ENCODE measurements at places on chromosomes 3 and 15. TPM values are rescaled to one million over a fixed set of nuclear protein-coding genes. Genes with fewer than 3 reads are reported as not detected.

- no peak overlapping the region for H3K27ac ChIP-seq
- no peaks in the 10 kb centered on the region for H3K27me3 ChIP-seq
- no peak overlapping the region for H3K4me3 ChIP-seq
- H3K36me3 ChIP-seq = peaks cover 21% of the 10 kb centered on the region
Observed at GRCh38 chr15:90018216-90018831, 17.2 kb downstream of the ZNF710 start.

GRCh38 chr15:65384505-65384894 is 6.7 kb upstream of the IGDCC3 start:
- H3K4me1 ChIP-seq = peaks cover 13% of the 10 kb centered on the region
- no peaks in the 10 kb centered on the region for H3K36me3 ChIP-seq
- H3K27ac ChIP-seq = peak overlapping the region; percentile 92
- peak overlapping the region; percentile 96 for H3K4me3 ChIP-seq
- DNase-seq = no peak

Gene KPNA4
- total RNA-seq = 72.5 TPM

DNA sequence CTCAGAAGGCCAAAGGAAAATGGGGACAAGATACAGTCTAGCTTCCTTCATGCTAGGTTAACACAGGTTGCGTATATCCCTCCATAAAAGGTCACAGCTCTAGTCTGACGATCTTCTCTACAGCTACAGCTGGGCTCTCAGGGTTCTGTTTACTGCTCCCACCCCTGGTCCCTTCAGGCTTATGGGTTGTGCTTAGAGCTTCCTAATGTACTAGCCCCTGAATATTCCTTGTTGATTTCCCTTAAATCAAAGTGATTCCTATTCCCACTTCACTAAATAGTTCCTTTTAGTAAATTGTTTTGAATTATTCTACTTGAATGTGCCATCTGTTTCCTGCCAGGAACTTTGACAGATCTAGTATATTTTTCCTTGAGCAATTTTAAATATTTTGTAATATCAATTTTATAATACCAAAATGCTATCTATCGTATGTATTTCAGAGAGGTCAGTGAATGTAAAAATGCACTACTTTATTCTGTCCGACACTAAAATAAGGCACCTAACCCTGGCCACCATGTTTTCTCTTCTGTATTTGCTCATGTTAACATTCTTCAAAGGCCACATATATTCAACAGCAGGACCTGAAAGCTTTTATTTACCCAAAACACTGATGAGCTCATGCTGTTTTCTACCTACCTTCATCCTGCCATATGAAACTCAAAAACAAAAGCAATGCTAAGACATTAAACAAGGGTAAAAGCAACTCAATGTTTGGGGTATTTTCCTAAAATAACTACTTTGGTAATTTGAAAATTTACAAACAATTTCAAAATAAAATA is 92.8 kb upstream of the TGFBR2 start:
- H3K36me3 ChIP-seq = no peaks in the 10 kb centered on the region
- no peak overlapping the region for H3K27ac ChIP-seq
- no peak overlapping the region for H3K4me3 ChIP-seq
- peaks cover 17% of the 10 kb centered on the region for H3K4me1 ChIP-seq
- DNase-seq = no peak

DNA sequence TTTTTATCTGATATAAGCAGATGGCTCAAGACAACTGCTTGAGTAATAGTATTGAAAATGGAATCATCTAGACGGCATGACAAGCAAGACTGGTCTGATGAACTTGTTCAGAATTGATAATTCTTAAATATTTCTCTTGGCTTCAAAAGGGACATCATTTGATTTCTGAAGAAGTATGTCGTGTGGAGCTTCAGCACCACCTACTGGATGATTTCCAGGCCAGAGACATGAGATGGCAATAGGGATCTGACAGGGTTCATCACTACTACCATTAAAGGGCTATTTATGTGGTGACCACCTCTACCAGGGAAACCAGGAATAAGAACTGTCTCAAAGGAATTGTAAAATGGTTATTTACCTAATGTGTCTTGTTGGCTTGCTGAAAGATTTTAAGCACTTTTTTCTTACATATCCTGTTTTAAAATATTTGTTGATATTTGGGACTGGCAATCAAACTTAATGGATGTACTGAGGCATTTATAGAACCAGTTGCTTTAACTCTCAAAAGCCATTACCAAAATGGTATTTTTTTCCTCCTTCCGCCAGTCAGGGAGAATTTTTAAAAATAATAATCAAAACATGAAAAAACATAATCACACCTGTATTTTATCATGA is 99.5 kb upstream of the FAM98B start:
- H3K36me3 ChIP-seq = no peaks in the 10 kb centered on the region
- peaks cover 14% of the 10 kb centered on the region for H3K27me3 ChIP-seq
- H3K27ac ChIP-seq = no peak overlapping the region
- no peak overlapping the region for H3K4me3 ChIP-seq

DNA sequence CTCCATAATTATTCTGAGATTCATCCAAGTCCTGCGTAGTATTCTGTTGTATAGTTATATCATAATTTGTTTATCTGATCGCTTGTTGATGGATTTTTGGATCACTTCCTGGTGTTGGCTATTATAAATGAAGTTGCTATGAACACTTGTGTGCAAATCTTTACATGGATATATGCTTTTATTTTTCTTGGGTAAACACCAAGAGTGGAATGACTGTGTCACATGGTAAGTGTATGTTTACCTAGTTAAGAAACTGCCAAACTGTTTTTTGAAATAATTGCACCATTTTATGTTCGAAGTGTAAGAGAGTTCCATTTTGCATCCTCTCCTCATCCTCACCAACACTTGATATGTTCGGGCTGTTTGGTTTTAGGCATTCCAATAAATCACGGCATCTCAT is 360.4 kb upstream of the FRG2C start:
- H3K36me3 ChIP-seq = no peaks in the 10 kb centered on the region
- H3K4me3 ChIP-seq = no peak overlapping the region
- no peak for DNase-seq
- no peaks in the 10 kb centered on the region for H3K27me3 ChIP-seq
- no peaks in the 10 kb centered on the region for H3K4me1 ChIP-seq

DNA sequence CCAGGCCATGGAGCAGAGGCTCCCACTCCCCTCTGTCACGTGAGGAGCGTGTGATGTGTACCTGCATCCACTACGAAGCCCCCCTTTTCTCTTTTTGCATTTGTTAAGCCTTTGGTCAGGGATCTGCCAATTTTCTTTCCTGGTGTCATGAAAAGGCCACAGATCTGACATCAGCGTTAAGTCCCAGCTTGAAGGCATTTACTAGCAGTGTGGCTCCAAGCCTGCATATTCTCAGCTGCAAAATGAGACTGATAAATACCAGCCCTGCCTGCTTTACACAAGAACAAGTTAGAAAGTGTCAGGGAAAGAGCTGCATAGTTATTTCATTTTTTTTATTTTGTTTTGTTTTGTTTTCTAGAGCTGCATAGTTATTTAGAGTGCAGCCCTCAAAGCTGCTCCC is 2.3 kb upstream of the ANKRD63 start:
- no peak overlapping the region for H3K27ac ChIP-seq
- no peak overlapping the region for H3K4me3 ChIP-seq
- peaks cover 13% of the 10 kb centered on the region for H3K36me3 ChIP-seq
- peaks cover 2% of the 10 kb centered on the region for H3K4me1 ChIP-seq

DNA sequence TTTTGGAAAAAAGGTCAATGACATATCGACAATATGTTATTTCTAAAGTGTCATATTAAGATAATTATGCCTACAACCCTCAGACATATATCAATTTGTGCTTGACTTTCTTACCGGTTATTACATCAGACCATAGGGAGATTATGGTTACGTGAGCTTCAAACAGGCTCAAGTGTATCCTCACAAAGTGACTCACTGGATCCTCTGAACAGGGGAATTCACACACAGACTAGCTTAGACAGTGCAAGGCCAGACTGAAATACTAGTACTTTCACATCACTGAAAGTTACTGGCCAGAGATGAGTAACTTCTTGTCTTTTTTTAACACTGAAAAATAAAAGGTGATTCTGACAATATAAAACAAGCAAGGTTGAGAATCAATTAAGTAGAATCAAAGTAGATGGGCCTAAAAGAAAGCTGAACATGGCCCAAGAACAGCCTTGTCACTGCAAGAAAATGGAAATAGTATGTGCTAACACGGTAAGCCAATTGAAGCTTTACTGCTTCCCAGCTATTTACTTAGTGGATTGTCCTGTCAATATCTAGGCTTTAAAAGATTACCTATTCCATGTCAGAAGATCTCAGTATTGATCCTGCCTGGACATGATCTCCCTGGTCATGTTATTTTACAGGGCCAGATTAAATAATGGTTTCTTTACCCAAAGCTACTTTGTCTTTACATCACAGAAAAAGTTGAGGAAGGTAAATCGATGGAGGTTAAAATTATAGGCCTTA is 848.6 kb downstream of the ROBO1 start:
- H3K36me3 ChIP-seq = no peaks in the 10 kb centered on the region
- no peak for DNase-seq
- no peak overlapping the region for H3K4me3 ChIP-seq

Gene CLRN1
- not detected for total RNA-seq

DNA sequence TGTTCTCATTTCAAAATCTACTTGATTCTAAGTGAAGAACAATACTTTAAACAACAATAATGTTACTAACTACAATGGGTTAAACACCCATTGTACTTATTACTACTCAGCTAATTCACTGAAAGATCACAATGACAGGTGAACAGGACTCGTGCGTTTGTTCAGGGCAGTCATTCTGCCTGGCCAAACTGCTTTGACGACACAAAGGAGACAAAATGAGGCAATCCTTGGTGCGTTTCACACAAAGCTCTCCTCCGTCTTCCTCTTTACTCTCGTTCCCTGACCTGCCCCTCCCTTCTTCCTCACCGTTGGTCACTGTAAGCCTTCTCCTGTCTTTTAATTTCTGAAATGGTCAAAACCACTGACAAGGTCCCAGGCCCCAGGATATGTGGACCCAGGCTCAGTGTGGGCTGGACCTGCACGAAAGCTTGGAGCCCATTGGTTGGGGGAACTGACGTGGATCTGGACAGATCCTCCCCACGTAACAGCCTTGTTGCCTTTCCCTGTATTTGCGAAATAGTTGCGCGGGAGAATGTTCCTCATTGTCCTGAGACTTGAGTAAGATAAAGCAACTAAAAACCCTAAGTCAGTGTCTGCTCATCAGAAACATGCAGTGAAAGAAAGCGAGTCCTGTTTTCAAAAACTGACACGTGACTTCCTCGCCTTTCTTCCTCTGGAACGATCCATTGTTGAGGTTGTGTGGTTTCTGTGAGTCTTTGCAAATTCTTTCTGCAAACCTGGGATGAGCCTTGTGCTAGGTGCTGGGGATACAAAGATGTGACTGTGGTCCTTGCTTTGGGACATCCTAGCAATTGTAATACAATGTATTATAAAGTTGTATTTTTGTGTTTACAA is 147.1 kb upstream of the RGMA start:
- H3K4me3 ChIP-seq = peak overlapping the region; percentile 78
- peak overlapping the region; percentile 26 for H3K27ac ChIP-seq
- peaks cover 19% of the 10 kb centered on the region for H3K4me1 ChIP-seq
- DNase-seq = peak; percentile 62
- peaks cover 21% of the 10 kb centered on the region for H3K27me3 ChIP-seq

Gene GUCA1C
- total RNA-seq = not detected

Gene GOLGA6L4
- 1.1 TPM for total RNA-seq

DNA sequence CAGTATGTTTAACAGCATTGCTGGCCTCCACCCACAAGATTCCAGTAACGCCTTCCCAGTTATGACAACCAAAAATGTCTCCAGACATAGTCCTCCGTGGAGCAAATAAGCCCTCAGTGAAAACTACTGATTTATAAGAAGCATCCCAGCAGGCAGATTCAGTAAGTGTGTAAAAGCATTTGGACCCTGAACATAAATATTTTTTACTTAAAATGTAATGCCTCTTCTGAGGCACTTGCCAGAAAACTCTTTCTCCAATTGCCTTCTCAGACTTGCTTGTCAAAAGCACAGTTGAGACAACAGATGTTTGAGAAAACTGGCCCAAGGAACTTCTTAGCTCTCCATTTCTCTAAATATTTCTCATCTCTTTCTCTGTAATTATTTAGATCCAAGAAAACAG is 31.8 kb upstream of the DCLK3 start:
- H3K4me3 ChIP-seq = no peak overlapping the region
- H3K36me3 ChIP-seq = no peaks in the 10 kb centered on the region
- peaks cover 14% of the 10 kb centered on the region for H3K27me3 ChIP-seq
- peak; percentile 6 for DNase-seq
- no peaks in the 10 kb centered on the region for H3K4me1 ChIP-seq

GRCh38 chr3:9135526-9135925 is 113.9 kb downstream of the SRGAP3 start:
- no peak overlapping the region for H3K4me3 ChIP-seq
- H3K36me3 ChIP-seq = no peaks in the 10 kb centered on the region
- H3K27ac ChIP-seq = no peak overlapping the region

DNA sequence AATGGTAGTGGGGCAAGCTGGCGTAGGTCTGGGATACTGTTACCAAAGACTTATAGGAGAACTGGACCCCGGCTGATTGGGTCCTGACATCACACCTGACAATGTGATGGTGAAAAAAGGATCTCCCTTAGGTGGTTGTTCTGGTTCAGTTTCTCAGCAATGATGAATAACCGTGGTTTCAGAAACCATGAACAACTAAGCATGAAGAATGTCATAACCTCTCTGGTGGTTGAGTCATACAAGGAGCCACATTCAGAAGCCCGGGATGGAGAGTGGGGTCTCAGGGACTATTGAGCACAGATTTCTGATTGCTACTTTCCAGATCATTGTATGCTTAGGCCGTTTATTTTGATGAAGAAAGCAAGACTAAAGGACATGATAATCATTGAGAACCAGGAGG is 17.4 kb downstream of the GPR160 start:
- no peaks in the 10 kb centered on the region for H3K27me3 ChIP-seq
- no peak for DNase-seq
- H3K4me1 ChIP-seq = peaks cover 29% of the 10 kb centered on the region
- no peak overlapping the region for H3K27ac ChIP-seq

Gene GOLGA8M
- 0.54 TPM for total RNA-seq

DNA sequence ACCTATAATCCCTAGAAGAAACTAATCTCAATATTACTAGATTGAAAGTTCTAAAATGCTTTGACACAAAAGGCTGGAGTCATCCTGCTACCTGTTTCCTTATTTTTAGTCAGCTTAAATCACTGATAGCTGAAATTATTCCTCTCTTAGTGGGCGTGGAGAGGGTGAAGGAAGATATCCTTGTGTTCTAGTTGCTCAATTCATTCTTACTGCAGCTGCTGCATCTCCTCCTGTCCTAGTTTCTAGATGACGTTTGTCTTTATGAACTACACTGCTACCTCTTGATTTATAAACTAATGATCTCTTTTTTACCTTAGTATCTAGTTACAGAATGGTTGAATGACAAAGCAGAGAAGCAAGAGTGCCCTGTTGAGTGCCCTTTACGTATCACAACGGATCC is 50.7 kb downstream of the SETD5 start:
- peaks cover 65% of the 10 kb centered on the region for H3K36me3 ChIP-seq
- H3K4me1 ChIP-seq = peaks cover 24% of the 10 kb centered on the region
- H3K27me3 ChIP-seq = no peaks in the 10 kb centered on the region
- no peak for DNase-seq

Measured in activated CD4-positive, alpha-beta T cell treated with anti-CD3 and anti-CD28 coated beads, Interleukin-2, amount 10 ng/mL, durations not matched to agents 24 days and 14 days (primary cell).